Kasumi-1 (cell line): ENCODE measurements at places on chromosomes 7 and 10.
A peak's percentile ranks its signal among the peaks of the same experiment; 100 is the strongest.

DNA sequence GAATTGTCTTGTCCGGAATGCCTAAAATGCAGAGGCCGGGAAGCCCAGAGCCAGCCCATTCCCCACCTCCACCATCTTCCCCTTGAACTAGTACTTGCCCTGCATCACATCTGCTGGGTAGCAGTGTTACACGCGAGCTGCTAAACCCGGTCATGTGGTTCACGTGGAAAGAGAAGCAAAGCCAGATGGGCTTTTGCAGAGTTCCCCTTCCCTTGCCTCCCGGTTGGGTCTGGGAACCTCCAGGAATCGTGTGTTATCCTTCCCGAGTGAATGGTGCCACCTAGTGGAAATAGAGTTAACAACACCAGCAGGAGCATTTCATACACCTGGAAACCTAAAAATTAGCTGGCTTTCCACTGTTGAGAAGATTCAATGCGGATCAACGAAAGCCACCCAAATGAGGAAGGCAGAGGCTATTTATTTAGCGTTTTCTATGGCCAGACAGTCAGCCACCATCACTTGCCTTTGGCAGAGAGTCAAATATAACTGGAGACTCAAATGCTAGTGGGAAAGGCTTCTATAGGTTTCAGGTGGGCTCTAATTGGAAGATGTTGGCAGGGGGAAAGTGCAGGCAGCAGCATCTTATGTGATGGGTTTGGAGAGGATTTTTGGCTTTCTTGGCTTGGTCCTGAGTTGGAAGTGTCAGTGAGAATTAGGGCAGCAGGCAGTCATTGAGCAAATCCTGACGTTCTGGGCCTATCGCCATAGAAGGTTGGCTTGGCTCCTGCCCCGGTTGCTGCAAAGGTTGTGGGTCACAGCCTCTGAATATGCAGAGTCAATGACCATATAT, 12.9 kb upstream of the DENND2A start:
- peak; percentile 42 for DNase-seq

- DNase-seq: peak; percentile 49
These were observed 683.3 kb downstream of the GRM8 start for GRCh38 chr7:126569402-126569801.

- DNase-seq: no peak
These were observed at the start of gene SEC31B for GRCh38 chr10:100519311-100520051. Gene SEC31B, minus strand, starts transcription at chr10:100519861. Its CDS starts 2,909 bp downstream, at chr10:100516952.

DNA sequence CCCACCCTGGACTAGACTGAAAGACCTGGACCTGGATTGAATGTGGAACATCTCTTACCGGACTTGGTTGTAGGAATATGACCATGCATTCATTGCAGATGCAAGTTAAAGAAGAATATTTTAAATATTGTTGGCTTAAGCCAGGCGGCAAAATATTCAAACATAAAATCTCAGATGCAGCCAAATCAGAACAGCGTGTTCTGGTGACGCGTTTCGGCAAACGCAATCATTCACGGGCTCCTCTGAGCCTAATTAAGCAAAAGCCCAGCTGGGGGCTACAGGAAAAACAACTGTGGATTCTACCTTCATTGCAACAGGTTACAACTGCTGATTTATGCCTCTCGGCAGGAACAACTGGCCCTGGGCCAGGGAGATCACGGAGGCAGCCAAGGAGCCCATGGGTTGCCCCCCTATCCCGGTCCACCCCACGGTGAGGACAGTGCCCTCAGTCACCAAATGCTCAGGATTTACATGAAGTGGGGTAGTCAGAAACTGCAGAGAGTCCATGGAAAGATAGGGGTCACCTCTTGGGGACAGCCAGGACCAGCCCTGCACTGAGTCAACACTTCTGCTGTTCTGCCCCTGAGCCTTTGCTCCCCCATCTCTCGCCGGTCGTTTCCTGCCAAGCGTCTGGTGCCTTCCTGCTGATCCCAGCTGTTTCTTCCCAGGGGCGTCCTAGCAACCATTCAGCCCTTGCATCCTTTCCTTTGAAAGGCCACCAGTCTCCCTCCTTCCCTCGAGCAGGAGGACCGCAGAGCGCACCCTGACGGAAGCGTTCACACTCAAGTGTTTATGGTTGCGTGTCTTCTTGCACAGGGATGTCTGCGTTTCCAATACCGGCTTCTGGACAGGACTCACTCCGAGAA, 64.4 kb upstream of the SFMBT2 start:
- peak; percentile 47 for DNase-seq

- DNase-seq: no peak
These were observed 87.7 kb upstream of the TMEM168 start for GRCh38 chr7:112877691-112878460.

DNA sequence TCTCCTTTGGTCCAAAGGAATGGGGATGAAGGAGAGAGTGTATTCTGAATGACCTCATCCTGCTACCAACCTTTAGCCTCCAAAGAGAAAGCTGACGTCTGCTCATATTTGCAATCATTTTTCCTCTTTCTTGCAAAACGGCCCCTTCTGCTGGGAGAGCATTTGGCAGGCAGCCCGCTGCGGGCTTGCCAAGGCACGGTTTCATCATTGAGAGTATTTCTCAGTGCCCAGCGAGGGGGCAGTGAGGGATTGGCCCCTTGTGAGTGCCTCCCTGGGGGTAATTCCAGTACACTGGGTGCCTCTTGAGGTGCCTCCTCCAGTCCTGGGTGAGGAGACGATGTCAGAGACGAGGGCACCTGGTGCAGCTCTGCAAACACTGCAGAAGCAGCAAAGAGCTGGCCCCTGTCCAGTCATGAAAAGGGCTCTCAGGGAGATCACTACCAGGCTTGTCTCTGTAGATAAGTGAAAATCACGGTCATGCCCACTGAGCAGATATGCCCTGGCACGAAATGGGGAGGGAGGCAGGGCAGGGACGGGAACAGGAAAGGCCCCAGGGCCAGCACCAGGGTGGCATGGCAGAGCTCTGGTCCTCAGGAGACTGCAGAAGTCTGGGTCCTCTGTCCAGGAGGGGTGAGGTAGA, 48.7 kb upstream of the SHH start:
- no peak for DNase-seq

DNA sequence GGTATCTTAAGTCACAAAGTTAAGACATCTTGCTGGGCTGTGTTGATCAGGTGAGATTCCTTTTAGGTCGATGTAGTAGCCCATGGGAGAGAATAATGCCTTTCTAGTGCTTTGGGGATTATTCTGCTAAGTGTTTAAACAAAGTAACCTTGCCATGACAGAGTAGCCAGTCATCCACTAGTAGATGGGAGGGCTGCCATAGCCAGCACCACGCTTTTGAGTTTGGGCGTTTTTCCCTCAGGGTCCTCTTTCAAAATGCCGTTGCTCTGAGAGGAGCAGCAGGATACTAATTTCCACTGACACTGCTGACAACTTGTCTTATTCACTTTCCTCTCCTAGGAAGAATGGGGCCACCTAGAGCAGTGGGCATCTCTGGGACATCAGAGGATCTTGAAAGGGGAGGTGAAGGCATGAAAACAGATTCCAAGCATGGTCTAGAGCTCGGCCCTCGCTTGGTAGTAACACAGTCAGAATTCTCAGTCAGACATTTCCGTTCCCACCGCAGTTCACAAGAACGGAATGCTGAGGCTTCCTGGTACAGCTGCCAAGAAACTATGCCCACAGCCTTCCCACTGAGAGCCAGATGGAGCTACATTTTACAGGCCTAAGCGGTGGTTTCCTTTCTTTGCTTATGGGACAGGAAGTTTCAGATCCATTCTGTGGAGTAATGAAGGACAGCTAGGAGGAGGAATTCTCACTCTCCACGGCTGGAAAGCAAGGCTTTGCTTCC, 15.3 kb upstream of the RSU1 start:
- DNase-seq: no peak

DNA sequence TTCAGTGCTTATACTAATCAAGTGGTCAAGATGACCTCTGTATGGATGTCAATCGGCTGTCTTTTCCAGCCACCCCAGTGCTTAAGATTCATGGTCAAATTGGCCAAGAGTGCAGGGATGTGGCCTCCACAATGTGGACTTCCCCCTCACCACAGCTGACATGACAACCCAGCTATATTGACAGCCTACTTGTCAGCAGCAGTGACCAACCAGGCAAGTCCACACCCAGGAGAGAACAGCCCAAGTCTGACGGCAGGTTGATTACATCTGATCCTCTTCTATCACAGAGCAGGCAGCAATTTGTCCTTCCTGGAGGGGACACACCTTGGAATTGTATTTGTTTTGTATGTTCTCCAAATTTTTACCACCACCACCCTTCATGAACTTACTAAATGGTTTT, 8.2 kb upstream of the ERVW-1 start:
- no peak for DNase-seq

DNA sequence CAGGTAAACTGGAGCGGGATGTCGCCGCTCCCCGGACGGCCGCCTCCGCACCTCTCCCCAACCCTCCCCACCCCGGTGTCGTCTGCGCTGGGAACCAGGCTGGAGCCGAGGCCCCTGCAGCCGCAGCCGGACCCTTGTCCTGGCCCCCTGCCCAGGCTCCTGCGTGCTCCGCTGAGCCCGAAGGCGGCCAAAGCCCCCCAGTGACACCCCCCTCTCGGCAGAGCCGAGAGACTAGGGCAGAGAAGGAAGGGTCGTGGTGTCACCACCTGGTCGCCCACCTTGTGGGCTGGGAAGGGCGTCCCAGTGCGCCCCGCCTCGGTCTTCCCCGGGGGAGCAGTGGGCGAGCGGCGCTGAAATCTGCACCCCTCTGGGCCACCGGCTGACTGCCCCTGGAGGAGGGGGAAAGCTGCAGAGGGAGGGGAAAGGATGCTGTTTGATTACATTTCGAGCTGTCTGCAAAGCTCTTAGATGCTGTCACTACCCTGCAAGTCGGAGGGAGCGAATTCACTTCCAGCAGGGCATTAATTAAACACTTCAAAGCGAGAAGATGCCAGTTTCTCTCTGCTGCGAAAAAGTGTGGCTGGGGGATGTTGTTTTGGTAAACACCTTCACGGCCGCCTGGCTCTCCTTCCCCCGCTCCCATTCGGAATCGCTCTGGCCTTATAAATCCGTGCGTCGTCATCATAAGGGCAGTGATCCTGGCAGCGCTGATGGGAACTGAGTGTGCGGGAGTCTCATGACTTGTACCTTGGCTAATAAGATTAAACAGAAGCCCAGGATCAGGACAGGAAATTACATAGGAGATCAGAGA, 622 bp downstream of the DYNC1I1 start:
- no peak for DNase-seq

GRCh38 chr7:11404355-11404754, 427.6 kb downstream of the THSD7A start:
- no peak for DNase-seq

DNA sequence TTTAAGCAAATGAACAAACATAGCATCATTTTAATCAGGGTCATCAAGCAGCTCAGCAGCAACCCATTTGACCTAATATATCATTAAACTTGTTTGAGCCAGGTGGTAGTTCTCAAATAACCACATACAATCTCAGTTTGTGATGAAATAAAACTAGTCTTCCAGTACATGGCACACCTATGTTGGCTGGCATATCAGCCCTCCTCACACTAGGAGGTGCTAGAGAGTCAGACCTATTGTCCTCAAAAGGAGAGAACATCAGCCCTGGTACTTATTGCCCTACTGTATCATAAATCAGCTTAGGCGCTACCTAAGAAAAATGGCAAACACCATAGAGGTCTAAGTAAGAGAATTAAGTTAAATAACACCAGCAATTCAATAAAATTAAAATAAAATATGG, 81.7 kb downstream of the CABCOCO1 start:
- DNase-seq: peak; percentile 31

- DNase-seq: no peak
These were observed 147.6 kb upstream of the SHH start for GRCh38 chr7:155959894-155960293.

- no peak for DNase-seq
These were observed 9.9 kb downstream of the LIPA start for GRCh38 chr10:89241486-89242344.

DNA sequence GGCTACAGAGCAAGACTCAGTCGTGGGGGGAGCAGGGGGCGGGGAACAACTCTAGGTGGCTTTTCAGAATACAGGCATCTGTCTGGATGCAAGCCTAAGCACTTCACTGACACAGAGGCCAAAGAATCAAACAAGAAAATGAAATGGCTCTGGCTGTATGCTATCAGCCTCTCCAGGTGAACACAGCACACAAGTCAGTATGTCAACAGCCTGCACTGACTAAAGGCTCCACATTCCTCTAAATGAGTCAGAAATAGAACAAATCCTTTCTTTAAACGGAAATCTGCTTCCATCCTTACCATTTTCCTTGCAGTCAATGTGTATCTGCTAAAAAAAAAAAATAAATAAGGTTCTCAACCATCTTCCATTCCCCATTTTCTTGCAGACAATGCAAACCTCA, 88.3 kb downstream of the ARMH3 start:
- no peak for DNase-seq

- DNase-seq: no peak
These were observed 52.2 kb upstream of the SEC61G start for GRCh38 chr7:54811041-54811845.

GRCh38 chr10:69048103-69048502, 39.8 kb upstream of the SRGN start:
- peak; percentile 97 for DNase-seq

- no peak for DNase-seq
These were observed 22.5 kb downstream of the ST8SIA6 start for GRCh38 chr10:17431871-17432311.

GRCh38 chr7:13336227-13336626, 648.8 kb downstream of the ARL4A start:
- DNase-seq: no peak

- no peak for DNase-seq
These were observed 59.8 kb downstream of the C10orf120 start for GRCh38 chr10:122639801-122640200.

DNA sequence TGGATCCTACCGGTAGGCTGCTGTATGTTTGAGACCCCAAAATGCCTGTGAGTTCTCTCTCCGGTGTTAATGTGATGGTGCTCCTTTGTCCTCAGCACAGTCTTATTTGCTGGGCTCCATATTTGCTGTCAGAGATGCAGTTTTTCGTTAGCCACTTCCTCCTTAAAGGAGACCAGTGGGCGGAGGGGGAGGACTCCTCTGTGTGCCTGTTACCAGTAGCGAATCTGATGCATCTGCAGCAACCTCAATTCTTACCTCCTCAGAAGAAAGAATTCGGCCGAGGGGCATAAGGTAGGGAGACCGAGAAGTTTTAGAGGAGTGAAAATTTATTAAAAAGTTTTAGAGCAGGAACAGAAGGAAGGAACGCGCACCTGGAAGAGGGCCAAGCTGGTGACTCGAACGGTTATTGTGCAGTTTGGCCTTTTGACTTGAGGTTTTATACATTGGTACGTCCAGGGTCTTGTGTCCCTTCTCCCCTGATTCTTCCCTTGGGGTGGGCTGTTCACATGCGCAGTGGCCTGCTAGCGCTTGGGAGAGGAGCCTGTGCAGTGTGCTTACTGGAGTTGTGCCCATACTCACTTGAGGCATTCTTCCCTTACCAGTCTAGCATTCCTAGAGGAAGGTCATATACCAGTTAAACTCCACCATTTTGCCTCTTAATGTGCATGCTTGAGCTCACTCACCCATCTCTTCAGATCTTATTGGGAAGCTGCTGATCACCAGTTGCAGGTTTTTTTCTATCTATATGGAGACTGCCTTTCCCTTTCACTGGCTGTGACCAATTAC, 49.5 kb downstream of the GNAI1 start:
- DNase-seq: peak; percentile 72

GRCh38 chr7:50203521-50203920, 101.0 kb upstream of the IKZF1 start:
- DNase-seq: no peak
